ENCODE measurements at places on chromosomes 6 and 20.

DNA sequence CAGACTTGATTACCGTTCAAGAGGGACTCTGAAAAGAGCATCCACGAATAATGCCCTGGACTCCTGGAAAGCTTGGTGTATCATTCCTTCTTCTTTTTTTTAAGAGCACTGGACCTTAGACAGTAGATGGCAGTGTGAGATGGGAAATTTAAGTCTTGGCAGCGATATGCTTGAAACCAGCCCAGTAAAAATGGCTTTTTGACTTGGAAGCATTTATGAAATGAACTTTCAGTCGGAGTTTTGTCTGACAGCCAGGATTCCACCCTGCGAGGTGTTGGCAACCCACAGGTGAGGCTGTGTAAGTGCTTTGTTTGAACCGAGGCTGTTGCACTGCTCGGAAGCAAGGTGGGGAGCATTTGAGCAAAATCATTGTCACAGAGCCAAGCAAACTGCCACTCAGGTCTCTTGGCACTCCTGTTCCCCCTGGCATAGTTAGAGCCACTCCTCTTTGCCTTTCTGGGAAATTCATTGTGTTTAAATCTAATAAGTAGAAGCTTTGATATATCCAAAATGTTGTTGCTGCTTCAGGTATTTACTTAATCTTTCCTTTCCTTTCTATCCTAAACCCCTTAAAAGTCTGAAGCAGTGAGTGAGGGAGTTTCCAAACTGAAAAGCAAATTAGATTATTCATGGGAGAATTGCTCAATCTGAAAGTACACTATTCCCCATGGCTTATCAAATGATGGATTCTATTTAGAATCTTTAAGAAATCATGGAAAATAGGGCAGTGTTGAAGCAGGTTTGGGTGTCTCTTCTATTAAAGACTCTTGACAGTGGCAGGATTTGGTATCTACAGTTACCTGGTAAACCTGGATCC lies 272.8 kb upstream of the SLC35B3 start:
- DNase-seq: no peak

DNA sequence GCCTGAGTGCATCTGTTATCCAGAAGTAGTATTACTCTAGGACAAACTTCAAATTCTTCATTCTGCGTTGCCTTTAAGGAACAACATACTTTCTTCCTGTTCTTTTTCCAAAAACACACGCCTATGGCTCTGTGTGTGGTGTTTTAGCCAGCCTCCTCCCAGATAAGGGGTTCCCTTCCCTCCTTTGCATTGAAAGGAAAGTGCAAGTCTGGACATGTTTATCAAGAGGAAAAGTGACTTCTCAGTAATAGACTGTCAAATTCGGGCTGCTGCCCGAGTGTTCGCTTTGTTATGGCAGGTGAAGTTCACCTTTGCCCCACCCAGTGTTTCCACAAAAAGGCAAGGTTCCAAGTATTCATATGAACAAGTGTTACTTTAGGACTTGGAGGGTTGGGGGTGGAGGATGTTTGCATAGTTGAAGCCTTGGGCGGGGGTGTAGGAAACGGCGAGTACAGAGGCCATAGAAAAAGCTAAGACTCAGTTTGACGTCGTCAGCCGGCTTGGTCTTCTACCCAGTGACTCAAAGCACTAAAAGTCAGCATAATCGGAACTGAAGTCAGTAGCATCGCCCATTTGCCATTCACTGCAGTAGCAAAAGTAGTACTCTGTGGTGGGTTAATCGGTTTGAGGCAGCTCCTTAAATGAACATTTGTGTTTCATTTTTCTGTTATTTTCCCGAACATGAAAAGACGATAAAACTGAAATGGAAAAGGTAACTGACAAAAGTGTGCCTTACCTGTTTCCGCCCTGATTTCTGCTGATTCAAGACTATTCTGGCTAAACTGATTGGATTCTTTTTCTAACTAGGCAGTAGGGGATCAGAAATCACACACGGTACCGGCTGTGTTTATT lies 12.5 kb downstream of the PRDM1 start:
- peak; percentile 62 for DNase-seq

DNA sequence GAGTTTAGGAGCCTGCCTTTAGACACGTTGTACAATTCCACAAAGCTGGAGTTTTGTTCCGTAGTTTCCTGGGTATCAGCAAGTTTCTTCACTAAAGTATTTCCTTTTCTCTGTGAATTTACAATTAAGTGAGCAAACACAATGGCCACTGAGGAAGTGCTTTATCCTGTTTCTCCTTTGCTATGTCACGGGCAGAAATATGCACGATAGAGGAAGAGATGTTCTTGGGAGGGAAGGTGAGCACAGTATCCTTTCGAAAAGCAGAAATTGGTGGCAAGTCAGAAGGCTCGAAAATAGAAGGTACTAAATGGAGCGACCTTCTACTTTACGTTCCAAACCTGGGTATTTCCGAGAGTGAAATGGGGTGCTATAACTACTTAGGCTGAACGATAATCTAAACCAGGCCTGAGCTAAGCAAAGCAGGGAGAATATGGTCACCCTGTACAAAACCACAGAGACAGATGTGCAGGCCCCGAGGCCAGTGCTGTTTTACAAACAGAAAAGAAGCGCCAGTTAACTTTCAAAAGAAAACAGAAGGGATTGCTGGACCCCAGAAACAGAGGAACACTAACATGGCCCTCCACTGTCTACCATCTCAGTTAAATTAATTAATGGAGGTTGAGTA lies 259.6 kb downstream of the TBC1D7 start:
- no peak for DNase-seq

- DNase-seq: no peak
These were observed 27.8 kb downstream of the PM20D2 start for GRCh38 chr6:89173634-89174033.

DNA sequence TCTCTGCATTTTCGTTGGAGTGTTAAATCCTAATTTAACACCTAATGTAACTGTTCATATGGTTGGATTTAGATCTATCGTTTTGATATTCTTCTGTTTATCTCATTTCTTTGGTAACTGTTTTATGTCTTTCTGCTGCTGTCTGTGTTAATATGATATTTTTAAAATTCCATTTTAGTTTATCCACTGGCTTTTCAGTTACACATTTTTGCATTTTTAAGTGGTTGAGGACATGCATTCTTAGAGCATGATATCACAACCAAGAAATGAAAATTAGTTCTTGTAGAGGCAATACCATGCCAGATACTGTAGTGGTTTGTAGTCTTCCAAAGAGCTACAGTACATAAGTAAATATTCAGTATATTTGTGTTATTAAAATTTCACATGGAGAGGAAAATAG lies 58.6 kb downstream of the LIN28B start:
- no peak for DNase-seq

GRCh38 chr6:164533045-164533362 lies 776.4 kb downstream of the C6orf118 start:
- DNase-seq: no peak

GRCh38 chr20:43926287-43927050 lies 11.8 kb downstream of the TOX2 start:
- DNase-seq: no peak

GRCh38 chr6:34834789-34835518 lies 43.1 kb downstream of the BLTP3A start:
- DNase-seq: no peak

DNA sequence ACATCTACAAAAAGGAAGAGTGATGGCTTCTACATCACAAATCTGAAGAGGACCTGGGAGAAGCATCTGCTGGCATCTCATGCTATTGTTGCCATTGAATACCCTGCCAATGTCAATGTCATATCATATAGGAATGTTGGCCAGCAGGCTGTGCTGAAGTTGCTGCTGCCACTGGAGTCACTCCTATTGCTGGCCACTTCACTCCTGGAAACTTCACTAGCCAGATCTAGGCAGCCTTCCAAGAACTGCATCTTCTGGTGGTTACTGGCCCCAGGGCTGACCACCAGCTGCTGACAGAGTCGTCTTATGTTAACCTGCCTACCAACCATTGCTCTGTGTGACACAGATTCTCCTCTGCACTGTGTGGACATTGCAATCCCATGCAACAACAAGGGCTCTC lies 111.8 kb downstream of the PERP start:
- no peak for DNase-seq

DNA sequence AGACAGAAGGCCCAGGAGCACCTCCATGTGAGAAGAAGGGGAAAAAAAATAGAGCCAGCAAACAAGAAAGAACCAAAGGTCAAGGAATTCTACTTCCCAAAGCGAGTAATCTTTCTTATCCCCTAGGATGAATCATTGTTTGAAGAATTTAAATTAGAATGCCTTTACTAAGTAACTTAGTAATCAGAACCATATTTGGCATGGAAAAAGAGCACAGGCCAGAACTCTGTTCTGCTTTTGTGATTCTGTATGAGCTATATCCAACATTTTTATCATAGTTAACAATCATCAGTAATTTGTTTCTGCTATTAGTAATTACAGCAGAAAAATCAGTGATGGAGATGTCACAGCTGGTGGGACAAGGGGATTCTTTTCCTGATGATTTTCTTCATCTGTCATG lies 228.8 kb upstream of the FAM83B start:
- no peak for DNase-seq

DNA sequence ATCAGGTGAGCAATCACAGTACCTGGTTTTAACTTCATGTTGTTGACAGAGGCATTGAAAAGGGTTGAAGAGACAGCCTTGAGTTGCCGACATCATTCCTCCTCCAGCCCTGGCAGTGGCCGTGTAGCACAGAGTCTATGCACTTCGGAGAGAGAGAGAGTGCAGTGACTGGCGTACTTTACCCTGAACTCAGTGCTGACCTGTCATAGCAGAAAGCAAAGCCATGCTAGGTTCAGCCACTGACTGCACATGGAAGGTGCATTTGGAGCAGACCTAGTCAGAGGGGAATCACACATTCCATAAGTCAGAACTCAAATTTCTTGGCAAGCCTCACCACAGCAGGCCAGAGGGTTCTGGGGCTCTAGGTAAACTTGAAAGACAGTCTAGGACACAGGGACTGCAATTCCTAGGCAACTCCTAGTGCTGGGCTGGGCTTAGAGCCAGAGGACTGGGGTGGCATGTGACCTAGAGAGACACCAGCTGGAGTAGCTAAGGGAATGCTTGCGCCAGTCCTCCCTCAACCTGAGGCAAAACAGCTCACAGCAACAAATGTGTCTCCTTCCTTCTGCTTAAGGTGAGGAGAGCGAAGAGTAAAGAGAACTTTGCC lies 69.1 kb downstream of the ELOVL4 start:
- no peak for DNase-seq

GRCh38 chr20:8079976-8080375 lies 52.1 kb upstream of the PLCB1 start:
- DNase-seq: no peak

GRCh38 chr6:55734256-55734655 lies 141.1 kb downstream of the BMP5 start:
- DNase-seq: no peak

- no peak for DNase-seq
These were observed 36.4 kb upstream of the APCDD1L start for GRCh38 chr20:58551631-58552030.

DNA sequence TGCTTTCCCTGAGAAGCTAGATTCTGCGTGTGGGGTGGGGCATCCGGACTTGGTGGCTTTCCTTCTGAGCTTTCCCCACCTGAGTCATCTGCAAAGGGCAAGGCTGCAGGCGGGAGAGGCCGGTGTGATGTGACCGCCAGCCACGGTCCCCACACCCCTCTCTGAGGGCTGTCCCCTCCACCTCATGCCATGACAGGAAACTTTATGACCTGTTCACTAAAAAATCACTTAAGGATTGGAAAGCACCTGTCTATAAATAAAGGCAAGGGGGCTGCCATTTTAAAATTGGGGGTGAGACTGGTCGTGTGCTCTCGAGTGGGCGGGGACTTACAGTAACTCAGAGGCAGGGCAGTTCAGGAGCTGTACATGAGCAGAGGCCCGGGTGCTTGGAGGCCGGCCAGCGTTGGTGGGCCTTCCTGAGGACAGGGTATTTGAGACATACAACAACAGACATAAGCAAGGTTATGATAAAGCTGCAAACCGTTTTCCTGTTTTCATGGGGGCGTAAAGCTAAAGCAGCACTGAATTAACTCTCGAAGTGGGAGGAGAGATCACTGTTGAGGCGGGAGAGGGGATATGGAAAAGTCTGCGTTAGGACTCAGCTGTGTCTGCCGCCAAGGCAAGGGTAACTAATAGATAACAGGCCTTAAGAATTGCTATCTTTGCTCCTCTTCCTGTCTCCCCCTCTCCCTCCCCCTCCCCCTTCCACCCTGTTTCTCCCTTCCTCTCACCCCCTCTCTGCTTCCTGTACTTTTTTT lies 16.1 kb upstream of the SERPINB1 start:
- peak; percentile 70 for DNase-seq

DNA sequence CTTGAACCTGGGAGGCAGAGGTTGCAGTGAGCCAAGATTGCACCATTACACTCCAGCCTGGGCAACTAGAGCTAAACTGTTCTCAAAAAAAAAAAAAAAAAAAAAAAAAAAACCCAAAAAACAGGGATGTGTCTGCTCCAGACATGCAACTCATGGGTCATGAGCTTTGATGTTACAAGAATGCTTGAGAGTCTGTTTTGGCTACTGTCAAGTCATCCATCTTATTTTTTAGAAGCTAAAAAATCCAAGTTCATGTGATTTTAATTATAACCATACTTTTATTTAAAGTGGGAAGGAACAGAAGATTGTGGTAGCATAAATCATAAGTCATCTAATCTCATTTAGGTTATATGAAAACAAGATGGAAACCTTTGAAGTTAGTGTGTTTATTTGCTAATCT lies 120.6 kb downstream of the PDE7B start:
- no peak for DNase-seq

All from B cell (primary cell).